ENCODE measurements at places on chromosomes 1 and 21. TPM values are rescaled to one million over a fixed set of nuclear protein-coding genes. Genes with fewer than 3 reads are reported as not detected.

DNA sequence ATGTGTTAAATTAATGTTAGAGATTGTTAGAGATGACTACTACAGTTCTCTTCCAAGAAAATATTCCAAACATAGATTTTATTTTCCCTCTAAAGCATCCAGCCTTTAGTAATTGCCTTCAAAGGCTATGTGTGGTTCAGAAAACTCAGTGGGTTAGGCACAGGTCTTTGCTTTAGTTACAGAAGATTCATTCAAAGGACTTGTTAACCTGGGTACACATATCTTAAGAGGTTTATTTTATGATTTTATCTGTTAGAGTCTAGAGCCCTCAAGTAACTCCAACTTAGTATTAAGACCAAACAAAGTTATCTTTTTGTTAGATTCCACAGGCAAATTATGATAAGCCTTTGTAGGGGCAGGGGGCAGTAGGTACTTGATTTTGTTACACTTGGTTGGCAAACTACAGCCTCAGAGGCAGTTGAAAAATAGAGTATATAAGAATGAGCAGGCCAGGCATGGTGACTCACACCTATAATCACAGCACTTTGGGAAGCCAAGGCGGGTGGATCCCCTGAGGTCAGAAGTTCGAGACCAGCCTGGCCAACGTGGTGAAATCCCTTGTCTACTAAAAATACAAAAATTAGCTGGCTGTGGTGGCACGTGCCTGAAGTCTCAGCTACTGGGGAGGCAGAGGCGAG lies 37.9 kb downstream of the CXADR start:
- no peaks in the 10 kb centered on the region for H3K27me3 ChIP-seq
- no peaks in the 10 kb centered on the region for H3K4me1 ChIP-seq
- no peak for DNase-seq
- no peak overlapping the region for H3K27ac ChIP-seq
- H3K4me3 ChIP-seq, result no peak overlapping the region

- H3K36me3 ChIP-seq, result no peaks in the 10 kb centered on the region
- no peaks in the 10 kb centered on the region for H3K4me1 ChIP-seq
- DNase-seq, result no peak
- H3K4me3 ChIP-seq, result no peak overlapping the region
Measured at GRCh38 chr1:221772117-221772516, 30.2 kb upstream of the DUSP10 start.

DNA sequence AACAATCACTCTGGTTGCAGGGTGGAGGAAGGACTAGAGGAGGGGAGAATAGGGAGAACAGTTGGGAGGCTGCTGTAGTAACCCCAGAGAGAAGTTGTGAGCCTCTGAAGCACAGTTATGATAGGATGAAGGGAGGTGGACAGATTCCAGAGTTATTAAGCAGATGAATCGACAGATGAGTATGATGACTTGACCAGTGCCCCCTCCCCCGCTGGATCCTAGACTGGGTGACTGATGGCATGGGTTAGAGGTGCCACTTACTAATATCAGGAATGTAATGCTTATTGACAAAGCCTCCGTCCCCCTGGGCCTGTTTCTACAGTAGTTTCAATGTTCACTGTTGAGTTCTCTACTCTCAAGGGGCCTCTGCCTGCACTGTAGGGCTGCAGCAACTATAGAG lies 14.0 kb upstream of the TIPRL start:
- H3K36me3 ChIP-seq, result no peaks in the 10 kb centered on the region
- no peaks in the 10 kb centered on the region for H3K4me1 ChIP-seq
- H3K4me3 ChIP-seq, result no peak overlapping the region
- H3K27ac ChIP-seq, result no peak overlapping the region
- H3K27me3 ChIP-seq, result no peaks in the 10 kb centered on the region

GRCh38 chr1:169327875-169328274 lies 39.7 kb downstream of the NME7 start:
- H3K4me3 ChIP-seq, result no peak overlapping the region
- no peaks in the 10 kb centered on the region for H3K36me3 ChIP-seq
- H3K27me3 ChIP-seq, result no peaks in the 10 kb centered on the region
- H3K27ac ChIP-seq, result no peak overlapping the region

DENND2D gene
- 4.8 TPM for total RNA-seq

Measured in tibial nerve (tissue), 4 donors.